Naive thymus-derived CD8-positive, alpha-beta T cell (primary cell): ENCODE measurements at places on chromosomes 7 and 10. TPM values are rescaled to one million over a fixed set of nuclear protein-coding genes. Genes with fewer than 3 reads are reported as not detected.

The AKR1B1 gene
- total RNA-seq: 134 TPM

The MAGI2 gene
- 0.58 TPM for total RNA-seq

The SP8 gene
- total RNA-seq: not detected

The PILRA gene
- 10.6 TPM for total RNA-seq

The SLC35G1 gene
- 6.3 TPM for total RNA-seq

The VSTM2A gene
- not detected for total RNA-seq

The BLNK gene
- total RNA-seq: 5.6 TPM

The UPK3B gene
- 8.4 TPM for total RNA-seq

The GRM8 gene
- total RNA-seq: not detected

The TIMM23 gene
- 25.1 TPM for total RNA-seq

The FAM25G gene
- not detected for total RNA-seq

The TMEM120A gene
- 21.5 TPM for total RNA-seq

The SLC13A1 gene
- not detected for total RNA-seq

The GHRHR gene
- total RNA-seq: not detected

The VENTX gene
- not detected for total RNA-seq

The CHRM2 gene
- not detected for total RNA-seq

The TDRD1 gene
- total RNA-seq: 0.18 TPM

The EPO gene
- total RNA-seq: not detected

The LRIT1 gene
- not detected for total RNA-seq

The MOGAT3 gene
- not detected for total RNA-seq

The FBXL13 gene
- 3.3 TPM for total RNA-seq

The SLC26A5 gene
- total RNA-seq: not detected

The GDF2 gene
- not detected for total RNA-seq
